ENCODE measurements at places on chromosomes 4 and X.

DNA sequence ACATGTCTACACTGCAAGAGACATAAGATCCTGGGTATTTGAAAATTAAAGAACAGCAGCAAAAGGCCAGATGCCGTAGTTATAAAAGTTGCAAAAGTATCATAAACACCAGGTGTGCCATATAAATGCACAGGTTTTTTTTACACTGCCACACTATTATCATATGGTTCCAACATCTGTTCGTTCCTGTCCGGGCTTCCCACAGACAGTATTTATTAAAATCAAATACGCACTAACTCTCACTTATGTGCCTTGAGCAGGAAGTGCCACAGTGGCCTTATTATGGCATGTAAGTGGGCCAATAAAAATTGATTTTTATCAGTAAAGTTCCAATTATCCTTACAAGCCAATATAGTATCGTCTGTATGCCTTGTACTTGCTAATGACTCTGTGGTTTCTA, 873.2 kb downstream of the RPA4 start:
- DNase-seq, result no peak

DNA sequence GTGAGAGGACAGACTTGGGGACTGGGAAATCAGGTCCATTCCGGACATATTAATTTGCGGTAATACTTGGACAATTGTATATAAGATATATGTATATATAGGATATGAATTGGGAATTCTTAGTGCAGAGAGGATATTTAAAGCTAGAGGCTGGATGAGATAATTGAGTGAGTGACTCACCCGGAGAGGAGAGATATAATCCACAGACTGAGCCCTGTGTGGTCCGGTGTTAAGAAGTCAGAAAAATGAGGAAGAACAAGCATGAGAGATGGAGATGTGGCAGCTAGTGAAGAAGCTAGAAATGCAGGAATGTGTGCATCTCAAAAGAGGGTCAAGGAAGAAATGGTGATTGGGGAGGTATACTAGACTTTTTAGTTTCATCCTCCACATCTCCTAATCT, 336.2 kb downstream of the SLC7A11 start:
- no peak for DNase-seq

- DNase-seq, result no peak
These were observed 8.8 kb downstream of the PPARGC1A start for GRCh38 chr4:23881052-23881501.

DNA sequence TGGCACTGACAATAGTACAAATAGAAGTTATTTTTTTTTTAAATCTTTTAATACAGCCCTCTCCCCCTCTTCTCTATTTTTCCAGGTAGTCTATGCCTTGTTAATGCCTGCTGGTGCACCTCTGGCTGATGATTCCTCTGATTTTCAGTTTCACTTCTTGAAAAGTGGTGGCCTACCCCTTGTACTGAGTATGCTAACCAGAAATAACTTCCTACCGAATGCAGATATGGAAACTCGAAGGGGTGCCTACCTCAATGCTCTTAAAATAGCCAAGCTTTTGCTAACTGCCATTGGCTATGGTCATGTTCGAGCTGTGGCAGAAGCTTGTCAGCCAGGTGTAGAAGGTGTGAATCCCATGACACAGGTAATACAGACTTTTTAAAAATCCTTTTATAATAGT, 99.1 kb downstream of the USP9X start:
- DNase-seq, result no peak

DNA sequence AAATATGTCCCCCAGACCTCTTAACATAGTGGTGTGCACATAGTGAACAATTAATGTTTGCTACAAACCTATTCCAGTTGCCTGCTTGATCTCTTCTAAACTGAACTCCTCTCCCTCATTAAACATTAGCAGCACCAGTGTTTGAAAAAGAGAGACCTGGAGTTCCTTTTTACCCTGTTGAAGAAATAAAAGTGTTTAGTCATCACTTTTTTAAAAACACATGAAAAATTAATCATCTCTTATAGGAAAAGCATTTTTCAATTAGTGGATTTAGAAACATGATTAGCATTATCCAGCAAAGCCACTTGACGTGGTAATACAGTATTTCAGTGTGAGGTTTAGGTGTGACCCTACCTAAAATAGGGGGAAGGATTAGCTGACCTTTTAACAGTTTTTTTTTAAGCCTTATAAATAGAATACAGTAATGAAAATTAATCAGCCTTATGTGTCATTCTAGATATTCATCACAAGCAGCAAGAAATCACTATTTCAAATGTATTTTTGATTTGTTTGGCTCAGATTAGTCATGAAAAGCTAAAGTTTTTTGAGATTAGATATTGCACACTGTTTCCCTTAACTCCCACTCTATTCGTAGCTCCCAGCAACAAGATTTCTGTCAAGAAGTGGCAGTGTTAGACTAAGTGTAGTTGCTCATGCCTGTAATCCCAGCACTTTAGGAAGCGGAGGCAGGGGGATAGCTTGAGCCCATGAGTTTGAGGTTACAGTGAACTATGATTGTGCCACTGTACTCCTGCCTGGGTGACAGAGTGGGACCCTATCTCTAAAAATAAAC, 26.2 kb downstream of the CUL4B start:
- no peak for DNase-seq

- DNase-seq, result no peak
These were observed 3.4 kb downstream of the HEPH start for GRCh38 chrX:66167431-66167830.

DNA sequence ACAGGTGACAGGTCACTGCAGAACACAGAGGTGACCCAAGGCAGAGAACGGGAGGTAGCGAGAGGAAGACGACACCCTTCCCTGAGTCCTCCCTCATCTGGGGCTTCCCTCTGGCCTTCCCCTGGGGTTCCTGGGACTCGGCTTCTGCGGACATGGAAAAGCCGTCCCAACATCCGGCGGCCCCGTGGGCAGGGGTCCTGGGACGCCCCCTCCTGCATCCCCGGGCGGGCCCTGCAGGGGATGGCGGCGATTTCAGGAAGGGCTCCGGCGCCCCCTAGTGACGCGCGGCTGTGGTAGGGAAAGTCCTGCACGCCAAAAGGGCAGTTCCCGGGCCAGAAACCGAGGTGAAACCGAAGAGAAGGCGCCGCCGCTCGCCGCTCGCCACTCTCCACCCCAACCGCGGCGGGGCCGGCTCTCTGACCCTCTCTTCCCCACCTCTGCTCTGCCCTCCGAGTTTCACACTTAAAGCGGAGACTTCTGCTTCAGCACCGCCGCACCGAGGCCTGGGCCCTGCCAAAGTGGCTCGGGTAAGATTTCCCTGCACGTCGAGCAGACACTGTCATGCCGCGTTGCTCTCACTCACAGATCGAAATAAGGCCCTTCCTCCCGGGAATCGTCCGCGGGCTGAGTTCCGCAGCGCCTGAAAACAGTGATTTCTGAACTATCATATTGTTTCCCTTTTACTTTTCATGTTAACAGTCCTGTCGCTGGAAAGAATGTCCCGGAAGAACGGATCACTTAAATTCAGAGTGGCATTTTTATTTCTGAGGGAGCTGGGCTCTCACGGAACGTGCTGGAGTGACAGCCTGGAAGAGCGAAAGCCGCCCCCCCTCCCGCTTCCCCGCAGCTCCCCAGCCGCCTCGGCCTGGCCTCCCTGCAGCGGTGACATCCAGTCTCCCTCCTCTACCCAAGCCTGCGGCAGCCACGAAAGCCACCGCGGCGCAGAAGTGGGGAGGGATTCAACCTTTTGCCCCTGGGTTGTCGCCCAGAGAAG, 110.6 kb downstream of the DCTD start:
- no peak for DNase-seq

DNA sequence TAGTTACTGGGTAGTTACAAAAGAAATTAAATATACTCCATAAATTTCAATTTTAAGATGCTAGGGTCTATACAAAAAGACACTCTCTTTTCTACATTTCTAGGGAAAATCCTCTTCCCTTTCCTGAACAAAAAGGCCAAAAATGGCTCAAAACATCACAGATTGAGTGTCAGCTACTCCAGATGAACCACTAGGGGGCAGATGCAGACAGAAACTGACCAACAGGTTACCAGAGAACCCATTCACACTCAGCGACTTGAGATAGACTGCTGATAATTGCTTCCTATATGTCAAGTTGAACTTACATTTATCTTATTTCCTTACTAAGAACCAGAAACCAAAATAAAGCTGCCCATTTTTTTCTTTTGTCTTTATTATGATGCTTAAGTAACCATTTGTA, 83.4 kb upstream of the MID1IP1 start:
- DNase-seq, result no peak

- DNase-seq, result no peak
These were observed 3.4 kb upstream of the S100G start for GRCh38 chrX:16646366-16647138.

DNA sequence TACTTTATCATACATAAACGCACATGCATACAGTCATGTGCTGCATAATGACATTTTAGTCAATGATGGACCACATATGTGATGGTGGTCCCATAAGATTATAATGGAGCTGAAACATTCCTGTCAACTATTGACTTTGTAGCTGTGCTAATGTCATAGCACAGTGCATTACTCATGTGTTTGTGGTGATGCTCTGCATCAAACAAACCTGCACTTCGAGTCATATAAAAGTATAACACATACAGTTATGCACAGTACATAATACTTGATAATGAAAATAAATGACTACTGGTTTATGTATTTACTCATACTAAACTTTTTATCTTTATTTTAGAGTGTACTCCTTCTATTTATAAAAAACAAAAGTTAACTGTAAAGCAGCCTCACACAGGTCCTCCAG, 60.5 kb upstream of the MCUB start:
- no peak for DNase-seq

GRCh38 chr4:120327276-120327675, 260.6 kb upstream of the MAD2L1 start:
- no peak for DNase-seq

DNA sequence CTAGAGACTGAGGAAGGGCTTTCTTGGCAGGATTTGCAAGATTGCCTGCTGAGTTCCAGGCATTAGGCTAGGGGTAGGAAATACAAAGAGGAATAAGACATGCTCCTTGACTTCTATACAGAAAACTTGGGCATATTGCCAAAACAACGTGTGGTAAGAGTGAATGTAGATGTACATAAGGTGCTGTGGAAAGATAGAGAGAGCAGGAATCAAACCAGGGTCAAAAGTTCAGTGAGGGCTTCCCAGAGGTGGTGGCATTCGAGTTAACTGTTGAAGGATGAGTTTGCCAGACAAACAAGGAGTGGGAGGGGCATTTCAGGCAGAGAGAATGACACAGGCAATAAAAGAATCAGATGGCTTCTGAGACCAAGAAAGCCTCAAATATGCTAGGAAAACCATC, 187.9 kb downstream of the KDR start:
- DNase-seq, result no peak

DNA sequence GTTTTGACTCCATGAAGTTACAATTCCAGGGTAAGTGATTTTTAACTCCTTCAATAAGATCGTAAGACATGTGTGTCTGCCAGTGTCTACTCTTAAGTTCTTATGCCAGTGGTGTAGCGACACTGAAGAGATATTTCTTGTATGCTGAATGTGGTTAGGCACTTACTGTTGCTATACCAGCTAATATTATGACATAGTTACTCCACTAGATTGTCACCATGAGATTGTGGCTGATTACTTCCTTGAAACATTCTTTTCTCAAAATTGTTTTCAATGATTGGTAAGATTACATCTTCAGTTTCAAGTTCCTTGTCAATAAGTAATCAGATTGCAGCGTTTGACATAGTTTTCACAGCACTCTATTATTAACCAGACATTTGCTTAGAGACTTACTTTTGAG, 60.6 kb upstream of the PAGE5 start:
- DNase-seq, result no peak

- DNase-seq, result no peak
These were observed 99.5 kb downstream of the CXXC4 start for GRCh38 chr4:104395168-104395614.

- no peak for DNase-seq
These were observed 108.3 kb downstream of the NLGN4X start for GRCh38 chrX:6120329-6120728.

- no peak for DNase-seq
These were observed 35.2 kb upstream of the INPP4B start for GRCh38 chr4:142881331-142881730.

GRCh38 chr4:61143461-61143860, 56.7 kb upstream of the ADGRL3 start:
- no peak for DNase-seq

GRCh38 chr4:3745886-3746656, 20.1 kb upstream of the ADRA2C start:
- no peak for DNase-seq

DNA sequence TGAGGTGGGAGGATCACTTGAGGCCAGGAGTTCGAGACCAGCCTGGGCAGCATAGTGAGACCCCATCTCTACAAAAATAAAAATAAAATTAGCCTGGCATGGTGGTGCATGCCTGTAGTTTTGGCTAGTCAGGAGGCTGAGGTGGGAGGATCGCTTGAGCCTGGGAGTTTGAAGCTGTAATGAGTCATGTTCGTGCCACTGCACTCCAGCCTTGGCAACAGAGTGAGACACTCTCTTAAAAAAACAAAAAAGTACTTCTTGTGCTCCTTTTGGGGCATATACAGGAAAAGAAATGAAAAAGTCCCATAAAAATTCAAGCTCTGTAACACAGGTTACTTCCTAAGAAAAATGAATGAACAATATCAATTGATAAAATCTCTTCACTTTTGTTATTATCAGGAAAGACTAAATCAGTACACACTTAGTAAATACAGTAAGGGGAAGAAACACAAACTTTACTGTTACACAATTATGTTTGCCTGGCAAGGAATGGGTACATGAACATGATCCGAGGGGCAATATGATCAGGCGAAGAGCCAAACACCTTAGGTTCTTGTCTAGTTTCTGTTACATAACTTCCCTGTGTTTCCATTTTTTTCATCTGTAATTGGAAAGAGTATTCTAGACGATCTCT, 46.9 kb downstream of the CCDC158 start:
- no peak for DNase-seq

Data from vagina (tissue), 2 donors.